ENCODE measurements at places on chromosomes 16 and 17.

DNA sequence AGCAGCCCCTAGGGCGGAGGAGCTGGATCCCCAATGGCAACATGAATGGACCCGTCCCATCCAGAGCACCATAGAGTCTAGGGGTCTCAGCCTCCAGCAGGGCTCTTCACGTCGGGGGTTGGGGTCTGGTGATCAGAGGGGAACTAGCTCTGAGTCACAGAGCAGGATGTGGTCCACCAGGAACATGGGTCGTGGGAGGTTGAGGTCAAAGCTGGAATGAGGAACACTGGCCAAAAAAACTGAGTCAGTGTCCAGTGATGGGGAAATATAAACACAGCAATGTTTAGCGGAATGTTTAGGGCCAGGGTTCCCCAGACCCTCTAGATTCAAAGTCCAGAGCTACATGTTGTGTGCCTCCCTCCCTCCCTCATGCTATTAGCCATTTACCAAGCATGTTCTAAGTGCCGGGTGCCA lies 79.1 kb upstream of the C16orf82 start:
- no peak for DNase-seq

DNA sequence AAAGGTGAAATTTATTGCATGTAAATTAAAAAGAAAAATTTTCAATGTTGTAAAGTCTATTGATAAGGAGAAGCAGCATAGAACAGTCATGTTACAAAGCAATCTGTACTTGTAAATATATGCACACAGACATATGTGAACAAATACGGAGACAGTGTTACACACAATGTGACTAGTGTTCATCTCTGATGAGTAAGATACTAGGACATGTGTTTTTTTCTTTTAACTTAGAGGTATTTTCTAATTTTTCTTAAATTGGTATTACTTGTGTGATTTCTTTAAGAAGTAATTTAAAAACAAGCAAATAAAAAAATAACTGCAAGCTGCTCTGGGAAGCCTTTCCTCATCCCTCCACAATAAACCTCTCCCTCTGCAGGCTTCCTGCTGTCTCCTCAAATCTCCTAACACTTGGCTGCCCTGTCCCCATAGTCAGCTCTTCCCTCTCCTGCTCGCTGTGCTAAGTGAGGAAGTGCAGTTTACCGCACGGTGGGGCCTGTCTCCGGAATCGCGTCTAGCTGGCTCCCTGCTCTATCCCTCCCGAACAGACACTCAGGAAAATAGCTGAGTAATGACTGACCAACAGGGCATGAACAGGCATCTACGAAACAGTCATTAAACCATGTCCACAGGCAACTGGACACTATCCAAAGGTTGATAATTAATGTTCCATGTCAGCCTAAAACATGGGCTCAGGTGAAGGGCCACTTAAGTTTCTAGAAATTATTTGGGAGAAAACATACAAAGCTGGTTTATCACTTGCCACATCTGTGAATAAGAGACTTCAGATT lies 35.9 kb downstream of the CMTM4 start:
- DNase-seq = no peak

- peak; percentile 52 for DNase-seq
Observed at GRCh38 chr16:88633684-88634140, 4.7 kb upstream of the IL17C start.

DNA sequence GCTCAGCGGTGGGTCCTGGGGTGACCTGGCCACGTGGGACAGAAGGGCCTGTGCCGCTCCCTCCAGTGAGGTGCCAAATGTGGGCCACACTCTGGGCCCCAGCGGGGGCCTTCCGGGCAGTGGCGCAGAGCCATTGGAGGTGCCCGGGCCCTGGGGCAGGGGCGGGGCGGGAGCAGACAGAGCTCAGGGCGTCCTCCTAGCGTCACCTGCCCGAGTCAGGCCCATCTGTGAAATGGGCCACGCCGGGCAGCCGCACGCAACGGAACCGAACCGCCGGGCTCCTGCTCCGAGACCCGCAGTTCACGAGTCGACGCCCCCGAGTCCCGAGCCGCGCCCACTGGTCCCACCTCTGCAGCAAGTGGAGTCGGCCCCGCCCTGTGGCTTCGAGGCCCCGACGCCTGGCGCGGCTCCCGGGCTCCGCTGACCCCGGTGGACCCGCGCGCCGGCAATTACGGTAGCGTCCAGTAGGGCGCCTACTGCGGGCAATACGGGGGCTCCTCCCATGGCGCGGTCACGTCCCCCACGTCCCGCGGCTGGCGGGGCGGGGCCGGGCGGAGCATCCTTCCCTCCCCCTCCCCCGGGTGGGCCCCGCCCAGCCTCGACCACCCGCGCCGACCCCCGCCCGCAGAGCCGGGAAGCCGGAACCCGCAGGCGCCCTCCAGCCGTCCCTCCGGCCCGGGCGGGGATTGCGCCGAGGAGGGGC lies 1.9 kb downstream of the SLC16A3 start:
- no peak for DNase-seq
